Mucosa of gallbladder (tissue), 1 donor: ENCODE measurements at places on chromosomes 1 and 21. TPM values are rescaled to one million over a fixed set of nuclear protein-coding genes. Genes with fewer than 3 reads are reported as not detected.

The SH2D1B gene
- total RNA-seq: 0.12 TPM

The DCDC2B gene
- total RNA-seq: not detected

The ASPM gene
- total RNA-seq: 1.3 TPM

The RUNX3 gene
- total RNA-seq: 7.4 TPM

The OR10Z1 gene
- total RNA-seq: not detected

The RIPK4 gene
- total RNA-seq: 56.6 TPM

The KCND3 gene
- 8.7 TPM for total RNA-seq

The KRTAP15-1 gene
- not detected for total RNA-seq

The SCP2 gene
- 208 TPM for total RNA-seq
